ENCODE measurements at places on chromosomes 5 and 9. TPM values are rescaled to one million over a fixed set of nuclear protein-coding genes. Genes with fewer than 3 reads are reported as not detected.

ABLIM3 gene
- 19.6 TPM for total RNA-seq

CERT1 gene
- 22.0 TPM for total RNA-seq

KCNT1 gene
- total RNA-seq: not detected

TAF11L5 gene
- not detected for total RNA-seq

OBP2B gene
- not detected for total RNA-seq

DRD1 gene
- 0.13 TPM for total RNA-seq

CA9 gene
- total RNA-seq: 4.3 TPM

ADGRD2 gene
- total RNA-seq: not detected

ROPN1L gene
- total RNA-seq: 2.1 TPM

FOXD4L3 gene
- total RNA-seq: 0.12 TPM

Measured in A549 treated with Hydrocortisone at 1 μM for 4 hours (cell line).